ENCODE measurements at places on chromosomes 11 and 22.

- no peak for DNase-seq
Measured at GRCh38 chr11:86749376-86749775, 51.0 kb upstream of the PRSS23 start.

DNA sequence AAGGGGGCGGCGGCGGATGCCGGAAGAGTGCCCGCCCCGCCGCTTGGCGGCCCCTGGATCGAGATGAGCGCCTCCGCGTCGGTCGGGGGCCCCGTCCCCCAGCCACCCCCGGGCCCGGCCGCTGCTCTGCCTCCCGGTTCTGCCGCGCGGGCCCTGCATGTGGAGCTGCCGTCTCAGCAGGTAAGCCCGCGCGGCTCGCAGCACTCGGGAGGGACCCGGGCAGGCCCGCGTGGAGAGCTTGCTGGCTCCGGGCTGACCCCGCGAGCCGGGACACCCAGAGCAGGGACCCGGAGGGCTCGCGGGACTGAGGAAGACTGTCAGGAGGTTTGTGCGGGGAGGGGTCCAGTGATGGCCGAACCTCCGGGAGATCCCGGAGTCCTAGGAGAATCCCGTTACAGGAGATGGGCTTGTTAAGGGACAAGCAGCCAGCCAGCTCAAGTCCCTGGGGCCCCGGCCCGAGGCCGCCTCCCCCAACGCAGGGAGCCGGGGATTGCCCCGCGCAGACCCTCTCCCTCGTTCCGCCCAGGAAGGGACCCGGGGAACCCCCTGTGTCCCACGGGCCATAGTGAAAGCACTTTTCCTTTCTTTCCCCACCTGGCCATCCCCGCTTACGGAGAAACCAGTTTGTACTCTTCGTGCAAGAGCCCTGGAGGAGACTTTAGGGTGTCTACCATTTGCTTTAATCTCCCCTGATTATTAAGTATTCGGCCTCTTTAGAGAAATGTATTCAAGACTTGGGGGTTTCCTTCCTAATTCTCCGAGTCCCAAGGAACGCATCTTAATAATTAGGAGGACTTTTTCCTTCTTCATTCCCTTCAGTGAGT is 547 bp downstream of the UVRAG start:
- no peak for DNase-seq

- no peak for DNase-seq
Measured at GRCh38 chr22:46007003-46007847, 30.3 kb upstream of the WNT7B start.

DNA sequence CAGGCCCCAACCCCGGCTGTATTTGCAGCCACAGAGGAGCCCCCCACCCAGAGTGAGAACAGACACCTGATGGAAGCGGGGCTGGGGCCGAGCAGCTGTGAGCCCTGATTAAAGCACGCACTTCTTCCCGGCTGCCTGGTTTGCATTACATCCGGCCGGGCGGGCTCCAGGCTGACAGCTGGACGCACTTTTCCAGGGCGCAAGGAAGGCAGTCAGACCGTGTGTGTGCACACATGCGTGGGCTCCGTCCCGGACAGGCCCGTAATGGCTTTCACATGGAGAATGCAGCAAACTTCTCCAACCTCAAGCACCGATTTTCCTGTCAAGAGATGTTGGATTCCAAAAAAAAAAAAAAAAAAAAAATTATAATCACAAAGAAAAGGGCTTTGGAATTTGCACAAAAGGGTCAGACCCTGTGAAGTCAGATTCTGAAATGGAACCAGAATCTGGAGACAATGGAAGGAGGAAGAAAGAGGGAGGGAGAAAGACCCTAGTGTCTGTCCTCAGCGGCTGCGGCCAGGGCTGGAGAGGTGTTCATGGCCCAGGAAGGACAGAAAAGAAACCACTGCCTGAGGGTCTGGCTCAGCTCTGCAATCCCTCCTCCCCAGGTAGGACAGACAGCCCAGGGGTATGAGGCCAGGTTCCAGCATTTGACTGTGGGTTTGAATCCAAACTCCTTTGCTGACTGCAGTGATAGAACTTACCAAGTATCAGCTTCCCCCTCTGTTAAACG is 365.5 kb downstream of the MN1 start:
- peak; percentile 86 for DNase-seq

GRCh38 chr11:110829873-110830272 is 117.6 kb upstream of the ARHGAP20 start:
- no peak for DNase-seq

DNA sequence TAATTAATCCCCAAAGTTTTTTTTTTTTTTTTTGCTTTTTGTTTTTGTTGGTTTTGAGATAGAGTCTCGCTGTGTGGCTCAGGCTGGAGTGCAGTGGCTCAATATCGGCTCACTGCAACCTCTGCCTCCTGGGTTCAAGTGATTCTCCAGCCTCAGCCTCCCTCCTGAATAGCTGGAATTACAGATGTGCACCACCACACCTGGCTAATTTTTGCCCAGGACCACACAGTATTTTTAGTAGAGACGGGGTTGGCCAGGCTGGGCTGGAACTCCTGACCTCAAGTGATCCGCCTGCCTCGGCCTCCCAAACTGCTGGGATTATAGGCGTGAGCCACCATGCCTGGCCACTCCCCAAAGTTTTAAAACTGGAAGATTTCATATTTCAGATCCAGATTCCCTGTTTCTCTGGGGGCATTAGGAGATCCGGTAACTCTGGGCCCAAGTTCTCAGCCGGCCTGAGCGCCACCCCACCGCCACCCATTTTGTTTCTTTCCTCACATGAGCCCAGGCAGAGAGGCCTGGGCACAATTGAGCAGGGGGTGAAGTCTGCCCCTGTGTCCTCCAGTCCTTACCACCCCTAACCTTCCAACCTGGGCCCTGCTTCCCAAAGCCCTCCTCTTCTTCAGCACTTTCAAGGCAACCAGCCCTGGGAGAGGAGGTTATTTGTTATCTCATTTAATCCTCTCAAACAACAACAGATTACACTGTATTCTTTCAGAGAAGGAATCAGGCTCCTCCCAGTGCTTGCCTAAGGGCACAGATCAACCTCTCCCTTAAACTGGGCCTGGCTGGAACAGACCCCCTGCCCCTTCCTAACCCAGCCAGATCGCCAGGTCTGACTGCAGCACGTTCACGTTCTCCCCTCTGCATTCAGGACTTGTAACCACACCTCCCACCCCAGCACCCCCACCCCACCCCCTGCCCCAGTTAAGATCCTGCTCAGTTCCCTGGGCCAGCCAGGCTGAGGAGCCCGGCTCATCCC is 1.9 kb upstream of the CSNK1E start:
- DNase-seq: no peak

DNA sequence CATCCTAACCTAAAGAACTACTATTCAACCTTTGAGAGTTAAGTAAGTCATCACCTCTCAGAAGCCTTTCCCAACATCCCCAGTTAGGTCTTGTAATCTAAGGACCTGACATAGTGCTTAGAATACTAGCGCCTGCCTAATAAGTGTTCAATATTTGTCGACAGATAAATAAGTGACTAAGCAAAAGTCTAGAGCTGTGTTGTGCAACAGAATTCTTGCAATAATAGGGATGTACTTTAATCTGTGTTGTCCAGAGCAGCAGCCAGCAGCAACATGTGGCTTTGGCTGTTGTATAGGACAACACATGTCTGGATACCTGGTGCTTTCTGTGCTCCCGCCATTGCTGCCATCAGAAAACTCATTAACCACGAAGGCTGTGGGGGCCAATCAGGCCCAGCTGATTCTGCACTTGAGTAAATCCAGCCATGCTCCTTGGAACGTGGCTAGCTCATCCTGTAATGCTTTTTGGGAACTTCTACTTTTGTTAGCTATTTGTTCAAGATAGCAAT is 66.8 kb upstream of the NTM start:
- no peak for DNase-seq

DNA sequence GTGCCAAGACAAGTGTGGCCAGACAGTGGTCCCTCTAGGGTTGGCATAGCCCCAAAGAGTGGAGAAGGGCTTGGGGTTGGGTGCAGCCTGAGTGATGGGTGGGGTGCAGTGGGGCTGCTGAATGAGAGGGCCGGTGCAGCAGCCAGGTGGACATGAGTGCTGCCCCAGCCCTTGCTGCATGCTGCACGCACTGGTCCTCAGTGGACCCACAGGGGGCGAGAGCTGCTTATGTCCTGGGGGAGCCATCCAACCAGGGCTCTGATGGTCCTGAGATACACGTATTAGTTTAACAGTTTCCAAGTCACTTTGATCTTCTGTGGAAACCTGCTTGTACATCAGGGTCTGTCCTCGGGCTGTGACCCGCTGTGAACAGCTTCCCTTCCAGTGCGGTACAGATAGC is 23.9 kb upstream of the ACR start:
- DNase-seq: no peak

GRCh38 chr22:40108396-40108795 is 69.3 kb upstream of the TNRC6B start:
- DNase-seq: no peak

GRCh38 chr11:95324826-95325225 is 93.8 kb upstream of the SESN3 start:
- no peak for DNase-seq

DNA sequence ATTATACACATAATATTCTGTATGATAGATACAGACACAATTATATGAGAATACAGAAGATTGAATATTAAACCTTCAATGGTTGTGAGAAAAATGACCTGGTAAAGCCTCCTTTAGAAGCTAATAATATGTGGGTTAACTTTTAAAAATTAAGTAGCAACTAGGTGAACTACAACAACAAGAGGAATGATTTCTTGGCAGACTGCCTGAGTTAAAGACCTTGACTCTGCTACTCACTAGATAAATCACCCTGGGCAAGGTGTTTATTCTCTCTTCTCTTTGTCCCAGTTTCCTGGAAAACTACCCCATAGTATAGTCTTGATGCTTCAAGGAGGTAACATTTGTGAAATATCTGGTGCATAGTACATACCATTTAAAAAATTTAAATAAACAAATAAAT is 519.6 kb upstream of the TENM4 start:
- no peak for DNase-seq

DNA sequence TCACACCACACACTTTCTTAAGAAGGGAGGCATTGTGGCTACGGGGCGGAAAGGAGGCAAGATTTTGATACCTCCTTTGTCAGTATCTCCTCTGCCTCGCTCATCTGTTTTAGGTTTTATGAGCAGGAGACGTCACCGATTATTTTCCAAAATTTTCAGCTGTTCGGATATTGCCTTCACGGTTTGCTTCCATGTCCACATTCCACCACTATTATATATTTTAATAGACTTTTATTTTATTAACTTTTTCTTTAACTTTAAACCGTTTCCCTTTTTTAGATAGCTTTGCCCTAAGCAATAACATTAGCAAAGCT is 33.7 kb upstream of the CREB3L1 start:
- no peak for DNase-seq

DNA sequence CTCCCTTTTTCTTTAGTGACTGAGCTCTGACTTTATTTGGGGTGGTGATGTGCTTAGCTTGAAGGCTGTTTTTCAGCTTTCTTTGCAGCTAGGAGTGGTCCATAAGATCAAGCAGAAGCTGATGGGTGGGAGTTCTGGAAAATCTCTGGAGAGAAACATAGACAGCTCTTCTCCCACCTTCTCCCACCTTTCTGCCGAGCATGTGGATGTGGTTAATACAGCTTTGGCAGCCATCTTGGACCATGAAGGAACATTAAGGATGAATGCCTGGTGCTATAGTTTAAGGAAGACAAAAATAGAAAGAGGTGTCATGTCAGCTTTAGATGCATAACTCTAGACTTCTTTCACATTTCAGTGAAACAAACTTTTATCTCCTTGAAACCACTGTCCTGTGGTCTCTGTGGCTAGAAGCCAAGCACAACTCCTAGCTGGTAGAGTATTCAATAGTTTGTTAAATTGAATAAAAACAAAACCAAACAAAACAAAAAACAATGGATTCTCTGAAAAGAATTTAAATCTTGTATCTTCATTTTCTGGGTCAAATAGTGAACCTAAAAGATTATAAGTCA is 203.6 kb upstream of the SESN3 start:
- no peak for DNase-seq

- no peak for DNase-seq
Measured at GRCh38 chr11:9253086-9253485, 12.1 kb downstream of the DENND5A start.

GRCh38 chr11:69939551-69940245 is 120.5 kb upstream of the FGF3 start:
- DNase-seq: peak; percentile 58

DNA sequence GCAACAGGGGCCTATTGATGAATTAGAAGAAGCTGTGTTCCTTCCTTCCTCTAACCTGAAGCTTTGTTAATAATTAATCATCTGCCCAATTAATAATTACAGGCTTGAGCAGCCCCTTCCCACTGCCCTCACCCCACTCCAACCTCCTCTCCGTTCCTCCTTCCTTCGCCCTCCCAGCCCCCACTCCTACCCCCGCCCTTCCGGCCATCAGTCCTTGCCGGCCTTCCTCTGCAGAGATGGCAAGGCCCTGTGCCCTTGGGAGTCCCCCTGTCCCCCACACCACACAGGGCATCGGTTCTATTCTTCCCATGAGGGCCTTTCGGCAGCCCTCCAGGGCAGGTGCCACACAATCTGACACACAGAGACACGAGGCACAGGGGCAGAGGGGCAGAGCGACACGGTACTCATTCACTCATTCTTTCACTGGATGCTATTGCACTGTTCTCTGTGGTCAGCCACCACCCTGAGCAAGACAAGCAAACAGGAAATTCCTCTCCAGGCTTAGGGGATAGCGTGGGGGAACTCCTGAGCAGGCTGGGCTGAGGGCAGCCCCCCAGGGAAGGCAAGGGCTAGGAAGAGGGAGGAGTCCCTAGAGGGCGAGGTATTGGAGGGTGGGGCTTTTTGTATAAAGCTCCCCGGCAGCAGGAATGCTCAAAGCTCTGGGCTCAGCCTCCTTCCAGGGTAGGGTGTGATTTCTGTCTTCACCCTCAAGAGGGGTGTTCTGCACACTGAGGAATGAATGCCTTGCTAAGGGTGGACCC is 14.7 kb downstream of the MGAT3 start:
- DNase-seq: no peak

DNA sequence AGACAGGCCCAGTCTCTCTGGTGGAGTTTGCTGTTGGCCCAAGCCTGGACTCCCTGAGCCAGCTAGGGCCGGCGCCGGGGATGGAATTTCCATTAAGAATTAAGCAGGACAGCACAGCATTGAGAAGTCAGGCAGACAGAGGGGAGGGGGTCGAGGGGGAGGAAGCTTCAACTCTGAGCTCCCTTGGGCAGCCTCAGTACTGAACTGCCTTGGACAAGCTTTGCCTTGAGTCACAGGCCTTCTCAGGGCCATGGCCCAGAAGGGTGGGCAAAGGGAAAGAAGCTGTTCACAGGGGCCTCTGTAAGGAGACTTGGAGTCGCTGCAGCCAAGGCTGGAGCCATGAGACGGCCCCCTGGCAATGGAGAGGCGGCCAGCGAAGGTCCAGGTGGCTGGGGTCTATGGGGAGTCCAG is 2.6 kb upstream of the INSC start:
- DNase-seq: peak; percentile 39

DNA sequence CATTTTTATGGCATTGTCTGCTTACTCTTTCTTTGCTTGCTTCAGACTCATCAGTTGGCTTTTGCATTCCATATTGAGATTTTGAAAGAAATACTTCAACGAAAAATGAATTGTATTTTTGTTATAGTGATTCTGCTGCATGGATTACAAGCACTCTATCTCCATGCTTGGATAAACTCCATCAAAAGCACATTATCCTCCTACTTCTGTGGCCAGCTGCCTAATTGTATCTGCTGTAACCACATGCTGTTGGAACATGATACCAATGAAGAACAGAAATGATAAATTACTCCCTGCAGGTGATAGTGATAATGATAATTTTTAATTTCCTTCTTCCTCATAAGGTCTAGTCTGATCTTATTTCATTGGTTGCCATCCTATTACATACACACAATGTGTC is 100.8 kb downstream of the PRMT3 start:
- no peak for DNase-seq
